RPMI8226 (cell line): ENCODE measurements at places on chromosomes 3 and 15.

GRCh38 chr3:195249057-195249770 is 21.7 kb downstream of the XXYLT1 start:
- no peak for DNase-seq

DNA sequence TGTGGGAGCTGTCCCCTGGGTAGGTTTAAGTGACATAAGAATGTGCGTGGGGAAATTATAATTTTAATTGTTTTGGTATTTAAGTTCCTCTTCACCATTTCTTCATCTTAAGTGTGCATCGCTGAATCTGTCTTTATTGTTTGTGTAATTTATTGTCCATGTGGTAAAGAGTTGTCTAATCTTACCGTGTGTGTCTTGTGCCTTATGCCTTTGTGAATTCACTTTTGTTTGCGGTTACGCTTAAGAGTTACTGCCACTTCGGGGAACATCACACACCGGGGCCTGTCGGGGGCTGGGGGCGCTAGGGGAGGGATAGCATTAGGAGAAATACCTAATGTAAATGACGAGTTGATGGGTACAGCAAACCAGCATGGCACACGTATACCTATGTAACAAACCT is 767 bp downstream of the WDR48 start:
- DNase-seq: no peak

- no peak for DNase-seq
Observed at GRCh38 chr15:78276064-78276943, 11.9 kb downstream of the DNAJA4 start.

- no peak for DNase-seq
Observed at GRCh38 chr15:34726406-34727100, 28.2 kb downstream of the GJD2 start.

DNA sequence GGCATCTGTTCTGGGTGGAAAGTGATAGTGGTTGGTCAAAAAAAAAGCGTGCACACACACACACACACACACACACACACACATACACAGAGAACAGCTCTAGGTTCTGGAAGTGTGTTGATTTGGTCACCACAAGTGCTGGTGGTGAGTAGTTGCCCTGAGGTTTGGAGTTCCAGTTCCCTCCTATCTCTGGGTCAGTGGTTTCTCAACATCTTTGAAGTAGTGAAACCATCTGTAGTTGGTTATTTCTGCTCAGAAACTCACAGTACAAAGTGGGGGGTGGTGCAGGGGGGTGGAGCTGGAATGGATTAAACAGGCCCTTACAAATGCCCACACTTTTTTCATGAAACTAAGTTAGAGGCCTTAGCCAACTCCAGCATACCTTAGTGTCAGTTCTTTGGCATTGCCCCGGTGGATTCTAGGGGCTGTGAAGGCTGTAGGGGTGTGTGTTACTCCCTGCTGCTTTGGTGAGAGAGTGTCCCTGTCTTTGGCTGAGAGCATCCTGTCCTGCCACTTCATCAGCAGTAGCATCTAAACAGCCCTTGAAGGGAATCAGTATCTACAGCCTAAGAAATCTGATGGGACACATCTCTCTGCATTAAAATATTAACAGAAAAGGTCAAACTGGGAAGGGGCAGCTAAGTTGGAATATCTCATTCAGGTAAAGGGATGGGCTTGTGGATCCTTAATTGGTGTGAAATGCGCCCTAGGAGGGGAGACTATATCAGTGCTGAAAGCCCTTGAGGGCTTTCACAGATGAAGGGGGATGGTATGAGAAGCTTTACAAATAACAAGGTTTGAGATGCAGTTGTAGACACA is 20.6 kb downstream of the SMAD3 start:
- DNase-seq: peak; percentile 81

DNA sequence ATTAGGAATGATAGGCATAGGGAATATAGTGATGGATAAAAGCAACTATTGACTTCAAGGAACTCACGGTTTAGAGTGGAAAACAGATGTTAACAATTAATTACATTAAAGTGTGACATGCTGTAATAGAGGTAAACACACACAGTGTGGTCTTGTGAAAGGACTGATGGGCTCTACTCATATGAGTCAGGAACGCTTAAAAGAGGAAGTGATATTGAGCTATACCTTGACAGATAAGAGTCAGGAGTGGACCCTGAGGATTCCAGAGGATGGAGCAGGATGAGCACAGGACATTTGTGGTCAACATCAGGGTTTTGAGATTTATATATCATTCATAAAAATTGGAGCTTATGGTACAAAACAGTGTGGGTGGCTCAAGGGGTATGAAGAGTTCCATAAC is 11.0 kb downstream of the EXOG start:
- DNase-seq: no peak

DNA sequence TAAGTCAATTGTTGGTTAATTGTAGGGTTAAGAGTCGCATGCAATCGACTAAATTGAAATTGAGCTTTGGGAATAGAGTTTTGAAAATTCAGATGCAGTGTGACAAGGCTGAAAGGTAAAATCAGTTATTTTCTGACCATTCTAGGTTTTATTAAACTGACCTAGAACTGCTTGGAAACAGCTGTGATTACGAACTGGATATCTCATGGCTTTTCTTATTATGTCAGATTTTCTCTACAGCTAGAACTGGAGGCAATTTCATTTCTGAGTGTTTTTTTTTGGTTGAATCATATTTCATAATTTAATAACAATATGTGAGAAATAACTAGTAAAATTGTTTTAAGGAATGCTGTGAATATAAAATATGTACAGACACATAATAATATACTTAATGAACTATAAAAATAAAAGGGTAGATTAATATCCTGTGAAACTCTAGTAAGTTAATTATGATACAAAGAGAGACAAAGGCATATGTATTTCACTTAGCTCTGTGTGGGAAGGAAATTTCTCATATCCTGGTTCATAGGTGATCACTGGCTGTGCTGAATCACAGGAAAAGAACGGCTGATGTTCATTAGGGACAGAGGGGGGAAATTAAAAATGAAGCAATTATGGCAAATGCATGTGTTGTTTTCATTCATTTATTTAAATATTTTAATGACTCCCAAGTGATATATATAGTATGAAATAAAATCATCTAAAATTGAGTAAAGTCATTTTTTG is 403.2 kb downstream of the ZIC1 start:
- no peak for DNase-seq

DNA sequence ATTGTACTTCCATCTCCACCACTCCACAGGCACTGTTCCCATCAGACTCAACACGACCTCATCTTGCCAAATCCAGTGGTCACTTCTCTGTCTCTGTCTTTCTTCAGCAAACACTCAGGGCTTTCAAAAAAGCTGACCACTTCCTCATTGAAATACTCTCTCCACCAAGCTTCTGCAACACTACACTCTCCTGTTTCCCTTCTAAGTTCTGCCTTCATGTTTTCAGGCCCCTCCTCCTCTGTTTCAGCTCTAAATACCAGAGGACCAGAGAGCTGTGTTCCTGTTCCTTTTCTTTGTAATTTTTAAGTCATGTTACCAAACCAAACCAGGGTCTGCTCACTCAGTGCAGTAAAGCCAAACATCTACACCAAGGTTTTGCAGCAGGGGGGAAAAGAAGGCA is 33.8 kb upstream of the ACP3 start:
- no peak for DNase-seq

GRCh38 chr15:57470543-57470942 is 94.2 kb downstream of the CGNL1 start:
- DNase-seq: no peak

- DNase-seq: no peak
Observed at GRCh38 chr15:63495780-63496488, 8.5 kb upstream of the USP3 start.

GRCh38 chr3:58560771-58561311 is 16.4 kb downstream of the FAM107A start:
- no peak for DNase-seq
